ENCODE measurements at places on chromosomes 16 and 17. TPM values are rescaled to one million over a fixed set of nuclear protein-coding genes. Genes with fewer than 3 reads are reported as not detected.

DNA sequence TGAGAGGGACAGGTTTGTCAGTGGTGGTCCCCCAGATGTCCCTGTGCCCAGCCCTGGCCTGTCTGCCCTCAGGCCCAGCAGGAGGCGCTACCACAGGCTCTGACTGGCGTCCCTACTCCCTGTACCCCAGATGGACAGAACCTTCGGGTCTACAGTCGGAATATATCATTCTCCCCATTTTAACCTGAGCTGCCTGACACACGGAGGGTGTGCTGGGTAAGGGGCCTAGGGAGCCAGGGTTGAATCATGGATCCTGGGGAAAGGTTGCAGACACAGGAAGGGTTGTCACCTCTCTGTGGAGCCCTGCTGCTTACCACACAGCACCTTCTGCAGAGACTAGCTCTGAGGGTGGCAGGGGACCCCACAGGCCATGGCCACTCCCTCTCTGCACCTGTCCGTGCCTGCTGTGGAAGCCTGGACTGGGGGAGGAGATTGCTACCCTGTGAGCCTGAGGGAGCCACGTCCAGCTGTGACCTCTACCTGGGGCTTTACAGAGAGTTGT is 162.2 kb upstream of the ZNF267 start:
- no peak for DNase-seq

DNA sequence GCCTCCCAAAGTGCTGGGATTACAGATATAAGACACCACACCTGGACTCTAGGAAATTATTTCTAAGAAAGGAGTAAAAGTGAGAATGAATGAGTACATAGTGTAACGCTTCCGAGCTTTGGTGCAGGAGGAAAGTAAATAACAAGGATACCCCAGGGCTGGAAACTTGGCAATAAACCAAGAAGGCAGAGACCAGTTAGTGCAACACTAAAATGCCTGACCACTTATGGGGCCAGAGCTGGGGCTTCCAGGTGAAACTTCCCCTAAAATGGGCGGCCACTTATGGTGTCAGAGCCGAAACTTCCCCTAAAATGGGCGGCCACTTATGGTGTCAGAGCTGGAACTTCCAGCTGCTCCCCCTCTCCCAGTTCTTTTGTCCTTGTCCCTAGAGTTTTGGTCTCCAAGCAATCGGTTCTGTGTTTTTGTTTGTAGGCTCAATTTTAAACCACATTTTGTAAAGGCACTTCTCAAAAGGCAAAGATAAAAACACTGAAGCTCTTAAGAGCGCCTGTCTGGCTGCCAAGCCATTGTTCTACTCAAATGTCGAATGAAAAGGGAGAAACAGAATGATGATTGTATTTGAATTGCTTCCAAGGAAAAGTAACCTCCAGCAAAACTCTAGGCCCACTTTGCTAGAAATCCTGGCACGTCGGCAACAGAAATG is 63.9 kb downstream of the NXN start:
- peak; percentile 82 for DNase-seq

GRCh38 chr17:71055128-71055527 is 885.8 kb downstream of the KCNJ2 start:
- DNase-seq = no peak

DNA sequence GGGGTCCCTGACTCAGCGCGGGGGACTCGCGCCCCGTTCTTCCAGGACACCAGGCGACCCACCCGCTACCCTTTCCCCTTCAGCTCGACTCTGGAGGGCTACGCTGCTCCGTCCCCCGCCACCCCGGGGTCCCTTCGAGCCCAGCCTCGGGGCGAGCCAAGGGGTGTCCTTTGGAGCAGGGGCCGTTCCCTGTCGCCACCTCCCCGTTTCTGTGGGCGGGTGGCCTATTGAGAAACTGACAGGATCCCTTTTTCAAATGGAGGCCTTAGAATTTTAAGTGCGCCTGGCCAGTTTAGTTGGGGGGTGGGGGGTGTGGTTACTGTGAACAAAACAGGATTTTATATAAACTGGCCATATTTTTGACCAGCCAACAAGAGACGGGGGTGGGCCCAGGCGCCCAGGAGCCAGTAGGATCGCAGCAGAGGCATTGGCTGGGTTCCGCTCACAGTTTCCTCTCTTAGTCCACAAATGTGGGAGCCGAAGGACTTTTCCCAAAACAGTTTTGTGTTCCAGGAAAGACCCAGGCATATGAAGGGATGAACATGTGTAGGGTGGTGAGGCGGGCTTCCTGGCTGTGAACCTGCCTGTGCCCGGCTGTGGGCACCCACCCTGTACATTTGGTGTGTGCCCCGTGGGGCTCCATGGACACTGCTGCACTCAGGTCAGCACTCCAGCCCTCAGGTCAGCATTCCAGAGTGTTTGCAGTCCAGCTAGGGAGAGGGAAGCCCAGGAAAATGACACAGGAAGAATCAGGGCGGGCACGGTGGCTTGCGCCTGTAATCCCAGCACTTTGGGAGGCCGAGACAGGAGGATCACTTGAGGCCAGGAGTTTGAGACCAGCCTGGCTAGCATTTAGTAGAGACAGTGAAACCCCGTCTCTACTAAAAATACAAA is 722 bp upstream of the TIMP2 start:
- peak; percentile 94 for DNase-seq

DNA sequence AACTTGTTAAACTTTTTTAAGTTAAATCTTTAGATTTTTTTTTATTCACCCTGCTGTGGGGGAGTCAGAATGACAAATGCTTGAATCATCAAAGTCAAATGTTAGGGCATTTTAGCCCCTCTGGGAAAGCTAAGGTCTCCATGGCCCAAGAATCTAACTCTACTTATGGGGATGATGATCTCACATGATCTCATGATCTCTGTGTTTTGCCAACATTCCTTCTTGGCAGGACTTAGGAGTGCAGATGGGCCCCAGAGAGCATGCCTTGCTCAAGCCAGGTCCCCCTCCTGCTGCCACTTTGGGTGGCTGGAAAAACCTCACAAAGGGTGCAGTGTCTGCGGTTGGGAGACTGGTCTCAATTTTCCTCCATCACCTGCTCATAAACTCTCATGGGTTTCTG is 108.6 kb downstream of the PRKCB start:
- no peak for DNase-seq

DNA sequence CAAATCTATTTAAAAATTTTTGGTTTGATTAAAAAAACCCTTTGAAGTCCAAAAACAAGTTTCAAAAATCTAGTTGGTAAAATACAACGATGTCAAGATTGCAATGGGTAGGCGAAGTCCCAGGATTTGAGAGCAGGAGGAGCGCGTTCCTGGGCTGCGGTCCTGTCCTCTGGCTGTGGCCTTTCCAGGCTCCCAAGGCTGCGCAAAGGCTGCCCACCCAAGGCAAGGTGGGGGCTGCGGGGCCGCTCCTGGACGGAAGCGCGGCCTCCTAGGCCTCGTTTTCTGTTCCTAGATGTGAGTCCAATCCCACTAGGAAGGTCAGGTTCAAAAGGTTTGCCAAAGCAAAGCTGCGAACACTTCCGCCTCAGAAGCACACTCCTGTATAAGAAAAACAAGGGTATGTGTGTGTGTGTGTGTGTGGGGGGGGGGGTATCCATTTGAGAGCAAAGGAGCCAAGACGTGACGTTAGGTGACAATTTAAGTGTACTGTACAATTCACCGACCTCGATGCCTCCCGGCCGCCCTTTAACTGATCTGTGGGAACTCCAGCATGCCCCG is 9.2 kb downstream of the AHSP start:
- DNase-seq = no peak

GRCh38 chr17:72603420-72604242 is 482.8 kb downstream of the SOX9 start:
- no peak for DNase-seq

DNA sequence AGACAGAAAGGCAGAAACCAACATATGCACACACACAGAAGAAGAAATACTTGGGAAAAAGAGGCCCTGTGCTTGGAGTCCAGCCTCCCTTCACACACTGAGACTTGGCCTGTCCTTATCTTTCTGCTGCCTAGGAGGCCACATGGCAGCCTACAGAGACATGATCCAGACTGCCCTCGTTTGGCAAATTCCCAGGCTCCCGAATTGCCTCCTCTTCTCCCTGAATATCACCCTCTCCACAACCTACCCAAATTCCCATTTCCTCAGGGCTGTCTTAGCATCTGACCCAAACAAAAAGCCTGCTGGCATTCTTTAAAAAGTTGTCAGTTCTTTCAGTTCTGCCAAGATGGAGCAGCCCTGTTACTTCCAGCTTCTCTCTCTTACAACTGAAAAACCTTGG is 59.8 kb downstream of the DNAH17 start:
- no peak for DNase-seq

DNA sequence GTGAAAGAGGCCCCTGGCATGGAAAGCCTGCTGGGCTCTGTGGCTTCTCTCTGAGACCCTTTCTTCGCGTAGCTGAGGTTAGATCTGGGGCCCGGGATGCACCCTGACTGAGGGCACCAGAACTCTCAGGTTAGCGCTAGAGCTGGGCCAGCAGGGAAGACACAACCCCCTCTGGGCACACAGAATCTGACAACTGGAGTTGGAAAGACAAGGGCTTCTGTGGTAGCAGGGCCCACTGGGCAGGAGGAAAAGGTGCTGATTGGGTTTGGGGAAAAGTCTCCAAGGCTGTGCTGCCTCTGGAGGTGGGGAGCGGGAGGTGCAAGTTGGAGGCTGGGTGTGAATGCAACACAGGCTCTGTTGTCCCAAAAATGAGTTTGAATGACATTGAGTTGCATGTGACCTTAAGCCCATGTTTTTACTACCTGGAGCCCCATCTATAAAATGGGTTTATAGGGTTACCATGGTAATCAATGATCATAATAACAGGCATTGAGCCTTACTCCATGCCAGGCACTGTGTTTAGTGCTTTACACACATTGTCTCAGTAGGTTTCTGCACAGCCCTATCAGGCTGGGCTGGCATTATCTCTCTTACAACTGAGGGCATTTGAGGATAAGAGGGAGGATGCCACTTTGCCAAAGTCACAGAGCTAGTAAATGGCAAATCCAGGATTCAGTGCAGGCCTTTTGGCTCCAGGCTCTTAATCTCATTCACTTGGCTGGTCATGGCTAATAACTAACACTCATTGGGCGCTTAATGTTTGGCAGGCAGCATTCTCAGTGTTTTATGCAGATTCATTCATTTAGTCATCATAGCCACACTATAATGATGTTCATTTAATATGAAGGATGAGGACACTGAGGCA is 9.5 kb upstream of the IGFBP4 start:
- DNase-seq = no peak

DNA sequence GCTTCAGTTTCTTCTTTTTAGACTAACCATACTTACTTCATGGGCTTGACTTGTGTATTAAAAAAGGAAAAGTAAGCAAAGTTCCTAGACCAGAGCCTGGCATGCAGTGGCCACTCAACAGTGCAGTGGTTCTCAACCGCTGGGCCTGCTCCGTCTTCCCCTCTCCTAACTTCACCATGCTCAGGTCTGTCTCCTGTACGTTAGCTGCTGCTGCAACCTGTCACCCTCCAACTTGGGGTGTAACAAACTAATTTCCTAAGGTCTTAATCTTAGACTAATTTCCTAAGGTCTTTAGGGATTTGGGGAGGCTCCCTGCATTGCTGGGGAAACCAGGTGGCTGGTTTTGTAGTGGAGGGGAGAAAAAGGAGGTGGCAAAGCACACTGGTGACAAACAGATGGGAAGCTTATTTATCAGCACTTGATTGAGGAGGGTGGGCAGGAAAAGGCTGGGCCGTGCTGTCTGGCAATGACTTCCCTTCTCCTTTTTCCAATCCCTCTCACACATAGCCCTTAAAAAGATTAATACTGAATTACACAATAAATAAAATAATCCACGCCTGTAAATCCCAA is 2.2 kb upstream of the ARL4D start:
- DNase-seq = no peak

GRCh38 chr16:68802190-68802589 is 41.1 kb upstream of the TANGO6 start:
- DNase-seq = no peak

DNA sequence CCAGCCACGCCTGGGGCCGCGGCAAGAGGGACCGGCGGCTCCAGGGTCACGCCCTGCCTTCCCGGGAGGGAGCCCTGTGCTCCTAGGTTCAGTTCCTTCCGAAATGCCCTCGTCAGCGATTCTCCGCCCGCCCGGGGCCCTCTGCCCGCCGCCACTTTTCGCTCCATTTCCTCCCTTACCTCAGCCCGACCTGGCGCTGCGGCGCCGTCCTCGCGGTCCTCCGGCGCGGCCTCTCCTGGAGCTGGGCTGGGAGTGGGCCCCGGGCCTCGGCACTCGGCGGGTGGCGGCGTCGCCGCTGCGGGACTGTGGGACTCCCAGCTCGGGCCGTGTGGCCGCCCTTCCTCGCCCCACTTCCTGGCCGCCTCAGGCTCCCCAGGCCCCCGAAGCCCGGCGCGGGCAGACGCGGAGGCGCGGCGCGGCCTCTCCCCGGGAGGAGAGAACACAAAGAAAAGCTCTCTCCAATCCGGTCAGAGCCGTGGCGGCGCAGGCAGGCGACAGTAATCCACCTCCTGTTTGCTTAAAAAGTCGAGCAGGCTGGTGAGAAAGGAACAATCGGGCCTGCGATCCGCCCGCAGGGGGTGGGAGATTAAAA is 1.6 kb downstream of the BAHCC1 start:
- DNase-seq = no peak

DNA sequence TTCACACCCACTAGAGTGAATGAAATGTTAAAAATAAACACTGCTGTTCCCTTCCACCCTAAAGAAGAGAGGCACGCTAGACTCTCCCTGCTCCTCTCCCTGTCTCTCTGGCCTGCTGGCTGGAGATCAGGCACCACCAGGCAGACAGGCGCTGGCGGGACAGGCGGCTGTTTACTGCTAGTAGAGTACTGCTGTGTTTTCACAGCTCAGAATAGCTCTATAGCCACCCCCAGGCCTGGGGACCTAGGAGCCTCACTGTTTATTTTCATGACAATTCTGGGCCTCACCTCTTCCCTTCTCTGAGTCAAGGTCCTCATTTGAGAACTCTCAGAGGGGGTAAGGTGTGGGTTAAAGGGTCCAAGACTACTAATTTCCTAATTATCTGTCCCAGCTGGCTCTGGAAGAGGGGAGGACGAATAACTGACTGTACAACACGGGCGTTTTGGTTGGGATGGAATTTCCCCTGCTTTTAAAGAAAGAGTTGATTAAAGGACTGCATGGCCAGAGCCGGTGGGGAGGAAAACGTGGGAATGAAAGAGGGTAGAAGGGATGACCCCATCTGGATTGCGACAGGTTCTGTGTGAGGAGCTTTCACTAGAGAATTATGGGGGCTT is 9.0 kb upstream of the G6PC1 start:
- DNase-seq = no peak

- DNase-seq = peak; percentile 82
Observed at GRCh38 chr17:2854143-2855055, 58.2 kb downstream of the RAP1GAP2 start.

- no peak for DNase-seq
Observed at GRCh38 chr17:67779098-67779672, 46.1 kb upstream of the BPTF start.

C17orf78 gene
- total RNA-seq = not detected

FOXN1 gene
- 37.6 TPM for total RNA-seq

TMEM98 gene
- total RNA-seq = 17.7 TPM

RILP gene
- total RNA-seq = 16.7 TPM

STXBP4 gene
- 1.6 TPM for total RNA-seq

RSAD1 gene
- total RNA-seq = 27.3 TPM

CFAP119 gene
- 5.9 TPM for total RNA-seq

SHCBP1 gene
- 1.3 TPM for total RNA-seq

PABPN1L gene
- total RNA-seq = not detected

SPNS2 gene
- 52.2 TPM for total RNA-seq

TAC4 gene
- not detected for total RNA-seq

KRTAP2-3 gene
- not detected for total RNA-seq
